ENCODE measurements at places on chromosomes 2 and 18.

GRCh38 chr18:55688030-55688429 is 100.0 kb upstream of the TCF4 start:
- DNase-seq, result no peak

GRCh38 chr18:67553437-67553836 is 36.9 kb upstream of the DSEL start:
- no peak for DNase-seq

- DNase-seq, result no peak
Observed at GRCh38 chr2:69777786-69778105, 35.8 kb downstream of the ANXA4 start.

GRCh38 chr2:42125841-42126594 is 43.1 kb upstream of the EML4 start:
- DNase-seq, result no peak

DNA sequence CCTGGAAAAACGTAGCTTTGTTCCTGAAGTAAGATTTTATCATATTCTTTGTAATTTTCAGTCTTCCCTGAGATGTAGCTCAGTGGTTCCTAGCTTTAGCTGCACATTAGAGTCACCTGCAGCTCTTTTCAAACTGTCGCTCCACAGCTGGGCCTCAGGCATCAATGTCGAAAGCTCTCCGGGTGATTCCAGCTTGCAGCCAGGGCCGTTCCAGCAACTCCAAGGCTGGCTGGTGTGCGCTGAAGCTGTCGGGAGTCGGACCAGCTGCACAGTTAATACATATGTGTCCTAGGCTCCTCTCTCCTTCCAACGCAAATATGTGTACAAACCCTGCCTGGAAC is 609 bp upstream of the ZNF2 start:
- DNase-seq, result no peak

- DNase-seq, result no peak
Observed at GRCh38 chr2:68248361-68248760, 4.0 kb downstream of the PPP3R1 start.

Measured in activated gamma-delta T cell (primary cell).